ENCODE measurements at places on chromosomes 6 and 20. TPM values are rescaled to one million over a fixed set of nuclear protein-coding genes. Genes with fewer than 3 reads are reported as not detected.

DNA sequence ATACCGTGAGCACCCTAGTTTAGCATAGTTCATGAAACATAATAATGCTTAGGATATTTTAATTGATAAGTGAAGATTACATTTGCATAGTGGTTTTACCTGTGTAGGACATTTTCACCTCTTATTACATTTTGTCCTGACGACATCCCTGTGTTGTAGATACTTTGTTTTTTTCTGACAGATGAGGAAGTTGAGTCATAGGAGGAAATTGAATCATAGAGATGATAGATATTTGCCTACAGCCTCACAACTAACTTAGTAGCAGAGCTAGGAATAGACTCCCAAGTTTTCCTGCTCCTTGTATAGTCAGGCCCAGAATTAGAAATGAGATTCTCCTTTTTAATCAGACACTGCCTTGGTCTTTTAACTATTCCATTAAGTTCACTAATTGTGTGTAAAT, 100.5 kb upstream of the SUPT3H start:
- DNase-seq: no peak

GRCh38 chr6:117448732-117449485, 23.2 kb upstream of the ROS1 start:
- no peak for DNase-seq

DNA sequence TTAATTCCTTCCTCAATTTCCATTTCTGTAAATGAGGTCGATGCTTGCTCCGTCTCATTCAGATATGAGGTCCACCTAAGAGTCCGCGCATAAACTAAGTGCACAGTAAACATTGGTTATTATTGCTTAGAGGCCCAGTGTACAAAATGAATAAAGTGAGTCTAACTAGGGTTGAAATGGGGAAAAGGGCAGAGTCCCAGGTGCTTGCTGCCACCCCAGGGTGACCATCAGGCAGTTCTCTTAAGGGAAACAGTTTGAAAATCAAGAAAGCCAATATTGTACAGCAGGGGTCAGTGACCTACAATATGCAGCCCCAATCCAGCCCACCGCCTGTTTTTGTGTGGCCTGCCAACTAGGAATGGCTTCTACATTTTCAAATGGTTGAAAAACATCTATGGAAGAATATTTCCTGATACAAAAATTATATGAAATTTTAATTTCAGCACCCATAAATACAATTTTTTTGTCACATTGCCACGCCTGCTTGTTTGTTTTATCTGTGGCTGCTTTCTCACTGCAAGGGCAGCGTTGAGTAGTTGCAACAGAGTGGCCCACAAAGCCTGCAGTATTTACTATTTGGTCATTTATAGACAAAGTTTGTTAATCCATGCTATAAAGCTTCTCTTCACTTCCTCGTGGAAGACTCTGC, 43.3 kb downstream of the SLC13A3 start:
- no peak for DNase-seq

DNA sequence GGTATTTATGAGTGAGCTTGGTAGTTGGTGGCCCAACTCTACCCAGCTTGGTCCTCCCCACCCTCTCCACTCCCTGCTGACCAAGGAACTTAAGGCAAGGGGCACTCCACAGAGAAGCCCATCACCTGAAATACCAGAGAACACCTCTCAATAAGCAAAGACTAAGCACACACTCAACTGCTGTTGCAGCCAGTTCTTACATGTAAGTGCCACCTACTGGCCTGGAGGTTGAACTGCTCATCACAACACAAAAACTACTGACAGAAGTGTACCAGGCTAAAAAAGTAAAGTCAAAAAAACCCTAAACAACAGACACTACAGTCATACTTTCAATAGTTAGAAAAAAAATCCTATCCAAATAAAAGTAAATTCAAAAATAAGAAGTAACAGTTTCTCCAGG, 146.2 kb downstream of the FAM83B start:
- DNase-seq: no peak

DNA sequence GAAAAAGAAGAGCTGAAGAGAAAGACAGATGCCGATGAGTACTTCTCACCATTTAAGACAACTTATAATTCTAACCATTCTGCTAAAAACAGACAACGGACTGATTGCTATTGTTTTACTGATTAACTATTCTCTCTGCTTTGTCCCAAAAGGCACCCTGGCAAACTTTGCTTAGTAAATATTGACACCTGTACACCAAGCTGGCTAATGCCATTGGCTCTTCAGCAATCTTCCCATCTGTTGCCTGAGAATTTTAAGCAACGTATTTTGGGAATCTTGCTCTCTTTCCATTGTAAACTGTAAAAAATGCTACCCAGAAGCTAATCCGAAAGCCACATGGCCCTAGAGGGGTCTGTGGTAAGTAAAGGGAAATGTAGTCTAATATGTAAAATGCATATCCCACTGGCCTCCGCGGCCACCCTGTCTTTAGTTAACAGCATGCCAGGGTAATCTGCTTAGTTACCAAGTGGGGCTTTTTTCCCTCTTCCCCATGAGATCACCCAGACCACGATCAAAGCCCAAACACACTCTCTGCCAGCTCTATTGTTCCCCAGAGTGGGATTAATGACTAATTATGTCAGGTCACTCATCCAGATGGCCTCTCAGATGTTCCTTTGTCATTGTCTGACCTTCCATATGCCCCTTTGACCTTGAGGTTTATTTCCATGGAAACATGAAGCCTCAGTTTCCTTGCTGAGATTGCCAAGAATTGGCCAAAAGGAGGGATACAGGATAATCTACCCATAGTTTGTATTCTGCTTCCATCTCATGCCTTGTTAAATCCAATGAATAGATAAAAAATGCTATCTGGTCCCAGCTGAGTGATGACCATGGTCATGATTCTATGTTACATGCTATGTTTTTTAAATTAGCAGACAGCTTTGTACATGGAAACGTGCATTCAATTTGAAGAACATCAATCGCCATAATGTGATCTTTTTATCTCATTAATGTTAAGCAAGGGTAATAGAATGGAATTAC, 216.4 kb upstream of the MCHR2 start:
- no peak for DNase-seq

TNFRSF21 gene
- total RNA-seq: 3.7 TPM

All from aorta (tissue), 5 donors.